Adipocyte (in vitro differentiated cells): ENCODE measurements at places on chromosomes 11 and 22.

DNA sequence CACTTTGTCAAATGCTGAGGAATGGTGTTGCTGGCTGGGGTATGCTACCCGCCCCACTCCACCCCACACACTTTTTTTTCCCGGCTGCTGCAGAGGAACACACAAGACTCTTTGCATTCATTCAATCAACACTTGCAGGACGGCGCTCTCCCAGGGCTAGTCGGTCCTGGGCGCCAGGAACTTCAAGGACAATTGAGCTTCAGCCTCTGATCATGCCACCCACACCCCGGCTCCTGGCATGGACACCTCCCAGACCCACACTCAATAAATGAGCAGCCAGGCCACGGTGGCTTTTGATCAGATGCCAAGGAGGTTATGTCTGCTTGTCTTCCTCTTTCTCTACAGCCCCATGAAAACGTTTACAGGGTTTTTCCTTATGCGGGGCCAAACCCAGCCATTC is 19.8 kb downstream of the TPST2 start:
- DNase-seq: no peak

GRCh38 chr11:19607656-19608360 is 104.8 kb upstream of the NAV2 start:
- DNase-seq: peak; percentile 64

DNA sequence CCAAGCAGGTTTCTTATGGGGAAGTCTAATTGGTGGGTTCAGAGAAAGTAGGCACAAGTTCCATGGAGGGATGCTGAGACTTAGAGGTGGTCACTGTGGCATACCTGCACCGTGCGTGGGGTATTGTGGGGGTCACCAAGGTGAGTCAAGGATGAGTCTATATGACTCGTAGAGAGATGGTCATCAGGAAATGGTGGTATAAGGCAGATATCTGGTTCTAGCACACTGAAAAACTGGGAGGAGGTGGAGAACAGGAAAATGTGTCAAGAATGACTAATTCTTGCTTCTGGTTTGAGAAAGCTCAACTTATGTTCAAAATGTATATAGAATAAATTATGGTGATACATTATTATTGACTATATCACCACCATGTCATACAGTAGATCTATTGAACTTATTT is 258.1 kb downstream of the RAB38 start:
- no peak for DNase-seq

- DNase-seq: no peak
Observed at GRCh38 chr11:103736315-103737036, 300.0 kb upstream of the DDI1 start.

DNA sequence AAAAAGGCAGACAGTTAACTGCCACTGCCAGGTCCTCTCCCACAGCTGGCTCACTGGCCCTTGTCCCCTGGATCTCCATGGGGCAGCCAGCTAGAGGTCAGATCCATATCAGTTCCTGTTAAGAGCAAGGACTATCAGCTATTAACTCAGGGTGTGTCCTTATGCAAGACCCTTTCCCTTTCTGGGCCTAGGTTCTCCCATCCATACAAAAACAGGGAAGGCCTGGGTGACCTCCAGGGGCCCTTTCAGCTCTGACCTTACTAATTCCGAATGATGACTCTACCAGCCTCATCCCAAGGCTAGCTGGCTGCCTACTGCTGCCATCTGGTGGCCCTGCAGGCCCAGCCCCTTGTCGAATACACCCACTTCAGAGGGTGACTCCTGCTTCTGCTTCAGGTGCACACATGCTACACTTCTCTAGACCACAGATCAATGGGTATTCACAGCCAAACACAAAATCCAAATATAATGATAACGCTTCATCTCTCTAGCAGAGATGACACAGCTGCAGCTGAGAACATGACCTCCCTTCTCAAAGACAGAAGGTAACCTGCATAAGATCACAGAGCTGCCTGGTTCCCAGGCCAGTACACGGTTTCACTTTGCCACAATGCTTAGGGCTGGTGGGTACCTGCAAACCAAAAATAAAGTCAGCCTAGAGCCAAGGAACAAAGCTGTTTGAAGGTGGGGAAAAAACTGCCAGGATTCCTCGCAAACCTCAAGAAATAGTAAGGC is 34.1 kb downstream of the SERGEF start:
- peak; percentile 72 for DNase-seq

- DNase-seq: no peak
Observed at GRCh38 chr11:86637988-86638387, 34.4 kb downstream of the ME3 start.

GRCh38 chr11:70603756-70604211 is 205.5 kb downstream of the CTTN start:
- no peak for DNase-seq

DNA sequence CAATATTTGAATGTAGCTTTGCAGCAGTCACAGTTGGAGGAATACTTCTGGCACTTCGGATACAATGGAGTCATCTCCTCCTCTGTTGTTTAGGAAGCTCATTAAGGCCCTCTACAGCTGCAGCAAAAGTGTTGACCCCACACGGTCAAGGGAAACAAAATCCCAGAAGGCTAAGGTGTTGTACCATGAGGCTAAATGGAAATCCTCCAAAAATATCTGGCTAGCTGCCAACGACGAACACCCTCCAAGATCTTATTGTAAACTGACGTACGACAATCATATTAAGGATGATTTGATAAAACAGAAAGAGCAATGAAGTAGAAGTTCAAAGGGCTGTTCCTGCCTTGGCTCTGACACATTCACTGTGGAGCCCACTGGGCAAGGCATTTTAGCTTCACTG is 4.0 kb downstream of the POGLUT3 start:
- DNase-seq: no peak
